ENCODE measurements at places on chromosomes 12 and 14. TPM values are rescaled to one million over a fixed set of nuclear protein-coding genes. Genes with fewer than 3 reads are reported as not detected.

GRCh38 chr14:99128185-99128584, 143.8 kb downstream of the BCL11B start:
- H3K4me3 ChIP-seq, result no peak overlapping the region
- H3K27me3 ChIP-seq, result no peaks in the 10 kb centered on the region
- no peak overlapping the region for H3K27ac ChIP-seq

DNA sequence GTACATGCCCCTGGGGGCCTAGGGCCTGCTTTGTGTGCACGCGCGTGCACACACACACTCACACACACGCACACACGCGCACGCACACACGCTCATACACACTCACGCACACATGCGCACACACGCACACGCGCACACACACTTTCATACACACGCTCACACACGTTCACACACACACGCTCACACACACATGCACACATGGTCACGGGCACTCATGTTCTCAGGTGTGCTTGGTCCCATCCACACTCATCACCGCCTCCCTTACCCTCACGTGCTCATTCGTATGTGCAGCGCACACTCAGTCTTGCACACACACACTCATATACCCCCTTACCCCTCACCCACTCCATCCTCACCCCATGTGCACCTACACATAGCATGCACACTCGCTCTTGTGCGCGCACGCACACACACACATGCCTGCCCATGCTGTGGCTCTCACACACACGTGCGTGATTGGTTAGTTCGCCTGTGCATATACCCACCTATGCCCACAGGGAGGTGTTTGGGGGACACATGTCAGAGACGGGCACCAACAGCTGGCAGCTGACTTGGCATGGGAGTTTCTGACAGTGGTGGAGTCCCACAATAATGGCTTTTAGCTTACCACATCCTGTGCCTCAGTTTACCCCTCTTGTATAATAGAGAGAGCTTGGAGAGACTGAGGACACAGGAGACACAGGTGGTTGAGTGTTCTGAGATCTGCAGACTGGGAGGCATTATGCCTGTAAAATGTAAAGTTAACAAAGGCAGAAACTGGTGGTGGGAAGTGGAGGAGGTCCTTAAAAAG, 28.7 kb downstream of the TSPAN9 start:
- no peaks in the 10 kb centered on the region for H3K4me1 ChIP-seq
- no peaks in the 10 kb centered on the region for H3K36me3 ChIP-seq
- peaks cover 2% of the 10 kb centered on the region for H3K27me3 ChIP-seq
- DNase-seq, result no peak

- H3K36me3 ChIP-seq, result no peaks in the 10 kb centered on the region
- no peak overlapping the region for H3K4me3 ChIP-seq
- H3K27me3 ChIP-seq, result no peaks in the 10 kb centered on the region
- no peaks in the 10 kb centered on the region for H3K4me1 ChIP-seq
Observed at GRCh38 chr12:42609605-42610004, 20.1 kb upstream of the PRICKLE1 start.

DNA sequence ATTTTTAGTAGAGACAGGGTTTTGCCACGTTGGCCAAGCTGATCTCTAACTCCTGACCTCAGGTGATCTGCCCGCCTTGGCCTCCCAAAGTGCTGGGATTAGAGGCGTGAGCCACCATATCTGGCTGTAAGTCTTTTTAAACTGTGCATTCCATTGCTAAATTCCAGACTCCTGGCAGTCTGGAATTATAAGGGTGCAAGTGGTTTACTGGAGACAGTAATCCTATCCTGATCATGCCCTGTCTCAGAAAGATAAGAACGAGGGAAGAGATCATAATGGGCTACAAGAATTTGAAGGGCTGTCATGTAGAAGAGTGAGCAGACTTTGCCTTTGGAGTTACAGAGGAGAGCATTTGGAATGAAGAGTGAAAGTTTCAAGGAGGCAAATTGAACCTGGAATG, 6.8 kb upstream of the SLC4A8 start:
- H3K4me3 ChIP-seq, result no peak overlapping the region
- H3K27me3 ChIP-seq, result no peaks in the 10 kb centered on the region
- H3K36me3 ChIP-seq, result no peaks in the 10 kb centered on the region
- no peak overlapping the region for H3K27ac ChIP-seq

DNA sequence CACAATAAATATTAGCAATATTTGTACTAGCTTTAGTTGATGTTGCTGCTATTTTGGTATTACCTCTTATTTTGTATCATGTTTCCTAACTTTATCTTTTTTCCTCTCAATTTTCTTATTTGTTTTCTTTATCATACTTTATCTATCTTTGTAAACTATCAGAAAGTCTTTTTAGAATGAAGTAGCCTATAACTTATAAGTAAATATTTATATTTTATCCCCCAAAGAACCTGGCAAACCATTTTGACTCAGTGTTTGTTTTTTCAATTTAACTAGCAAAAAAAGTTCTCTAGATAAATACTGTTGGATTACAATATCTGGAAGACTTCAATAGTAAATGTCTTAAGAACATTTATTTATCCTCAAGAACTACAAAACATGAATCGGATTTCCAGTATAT, 135.7 kb upstream of the PDZRN4 start:
- H3K27ac ChIP-seq, result no peak overlapping the region
- H3K36me3 ChIP-seq, result no peaks in the 10 kb centered on the region
- H3K4me3 ChIP-seq, result no peak overlapping the region
- no peak for DNase-seq
- H3K27me3 ChIP-seq, result no peaks in the 10 kb centered on the region
- H3K4me1 ChIP-seq, result no peaks in the 10 kb centered on the region

Gene SMIM41
- total RNA-seq, result not detected

Gene RTN1
- not detected for total RNA-seq

Gene MMP19
- not detected for total RNA-seq

GRCh38 chr12:69410571-69410970, 51.0 kb downstream of the YEATS4 start:
- H3K27me3 ChIP-seq, result no peaks in the 10 kb centered on the region
- DNase-seq, result no peak
- no peaks in the 10 kb centered on the region for H3K36me3 ChIP-seq
- no peak overlapping the region for H3K4me3 ChIP-seq

- peaks cover 8% of the 10 kb centered on the region for H3K27me3 ChIP-seq
- no peak overlapping the region for H3K27ac ChIP-seq
- H3K4me3 ChIP-seq, result no peak overlapping the region
- no peaks in the 10 kb centered on the region for H3K4me1 ChIP-seq
Observed at GRCh38 chr12:70719672-70720420, 82.6 kb upstream of the PTPRB start.

Gene GLIPR1L1
- not detected for total RNA-seq

Measured in T-cell (primary cell).